ENCODE measurements at places on chromosomes 2 and 18. TPM values are rescaled to one million over a fixed set of nuclear protein-coding genes. Genes with fewer than 3 reads are reported as not detected.

DNA sequence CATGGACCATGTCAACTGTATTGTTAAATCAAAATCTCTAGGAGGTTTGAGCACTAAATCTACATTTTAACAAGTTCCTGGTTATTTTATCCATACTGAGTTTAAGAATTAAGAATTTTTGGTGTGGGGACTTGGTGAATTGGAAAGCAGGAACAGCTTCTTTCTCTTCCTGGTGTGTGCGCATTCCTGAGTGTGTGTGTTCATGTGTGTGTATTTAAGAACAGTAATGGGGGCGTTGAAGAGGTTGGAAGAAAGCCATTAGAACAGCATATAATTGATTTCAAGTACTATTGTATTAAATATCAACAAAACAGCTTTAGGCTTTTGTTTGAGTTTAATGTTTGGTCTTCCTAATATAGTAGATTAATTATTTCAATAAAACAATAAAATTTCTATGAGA is 801.3 kb upstream of the ID2 start:
- H3K4me1 ChIP-seq = no peaks in the 10 kb centered on the region
- no peak for DNase-seq
- no peak overlapping the region for H3K27ac ChIP-seq
- no peaks in the 10 kb centered on the region for H3K36me3 ChIP-seq
- no peak overlapping the region for H3K4me3 ChIP-seq
- no peaks in the 10 kb centered on the region for H3K27me3 ChIP-seq

GRCh38 chr18:79624356-79625170 is 55.0 kb upstream of the CTDP1 start:
- no peak overlapping the region for H3K4me3 ChIP-seq
- no peaks in the 10 kb centered on the region for H3K36me3 ChIP-seq
- peaks cover 6% of the 10 kb centered on the region for H3K4me1 ChIP-seq
- no peak overlapping the region for H3K27ac ChIP-seq

CHPF gene
- total RNA-seq = 55.4 TPM

DNA sequence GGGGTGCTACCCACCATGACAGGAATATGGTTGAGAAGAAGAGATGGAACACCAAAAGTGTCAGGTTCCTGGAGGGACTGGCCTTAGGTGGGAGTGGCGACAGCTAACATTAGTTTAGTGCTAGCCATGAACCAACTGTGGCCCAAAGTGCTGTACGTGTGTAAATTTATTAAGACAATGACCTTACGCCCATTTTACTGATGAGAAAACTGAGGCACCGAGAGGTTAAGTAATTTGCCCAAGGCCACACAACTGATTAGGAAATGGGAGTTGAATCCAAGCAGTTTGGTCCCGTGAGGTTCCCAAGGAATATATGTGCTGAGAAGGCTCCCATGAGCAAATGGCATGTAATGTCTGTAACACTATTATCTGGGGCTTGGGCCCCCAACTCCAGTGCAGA is 109.5 kb upstream of the SLC1A4 start:
- H3K27ac ChIP-seq = no peak overlapping the region
- no peak overlapping the region for H3K4me3 ChIP-seq
- H3K27me3 ChIP-seq = no peaks in the 10 kb centered on the region
- DNase-seq = no peak
- no peaks in the 10 kb centered on the region for H3K36me3 ChIP-seq

DNA sequence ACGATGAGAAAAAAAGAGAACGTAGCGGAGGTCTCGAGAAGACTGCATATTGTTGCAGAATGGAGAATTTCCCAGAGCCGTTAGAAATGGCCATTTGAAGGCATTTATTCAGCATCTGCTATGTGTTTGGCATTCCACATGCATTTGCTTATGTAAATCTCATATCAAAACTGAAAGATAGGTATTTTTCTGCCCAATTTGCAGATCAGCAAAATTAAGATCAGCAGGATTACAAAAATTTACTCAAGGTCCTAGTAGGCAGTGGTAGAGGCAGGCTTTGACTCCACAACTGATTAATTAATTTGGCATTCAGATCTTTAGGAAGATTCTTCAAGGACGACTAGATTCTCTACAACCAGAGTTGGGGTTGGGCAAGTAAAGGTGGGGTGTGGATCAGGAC is 1.8 kb upstream of the E2F6 start:
- no peaks in the 10 kb centered on the region for H3K27me3 ChIP-seq
- peaks cover 35% of the 10 kb centered on the region for H3K4me1 ChIP-seq
- H3K4me3 ChIP-seq = no peak overlapping the region
- H3K36me3 ChIP-seq = no peaks in the 10 kb centered on the region
- H3K27ac ChIP-seq = no peak overlapping the region
- no peak for DNase-seq

PLCD4 gene
- total RNA-seq = 0.40 TPM

GREB1 gene
- total RNA-seq = 5.4 TPM

C2orf92 gene
- total RNA-seq = 31.7 TPM

LYPD6 gene
- 0.33 TPM for total RNA-seq

- H3K27ac ChIP-seq = no peak overlapping the region
- H3K4me1 ChIP-seq = peaks cover 3% of the 10 kb centered on the region
- H3K36me3 ChIP-seq = no peaks in the 10 kb centered on the region
- no peaks in the 10 kb centered on the region for H3K27me3 ChIP-seq
- no peak for DNase-seq
These were observed 891 bp upstream of the FTCDNL1 start for GRCh38 chr2:199851883-199852282.

DNA sequence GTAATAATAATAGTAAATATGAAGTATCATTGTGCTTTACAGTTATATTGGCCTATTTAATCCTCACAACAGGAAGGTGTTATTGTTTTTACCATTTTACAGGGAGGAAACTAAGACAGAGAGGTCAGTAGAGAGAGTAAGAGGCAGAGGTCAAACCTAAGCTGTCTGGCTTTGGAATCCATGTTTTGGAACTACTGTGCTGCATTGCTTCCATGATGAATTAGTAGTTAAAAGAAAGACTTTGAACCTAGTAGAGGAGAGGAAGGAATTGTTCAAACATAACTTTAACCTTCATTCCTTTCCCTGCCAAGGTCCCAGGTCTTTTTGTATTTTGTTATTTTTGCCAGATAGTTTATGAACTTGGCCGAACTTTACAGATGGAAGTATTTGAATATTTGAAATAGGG is 80.9 kb downstream of the PHLPP1 start:
- peaks cover under 1% of the 10 kb centered on the region for H3K4me1 ChIP-seq
- H3K27ac ChIP-seq = no peak overlapping the region
- H3K27me3 ChIP-seq = no peaks in the 10 kb centered on the region
- H3K4me3 ChIP-seq = no peak overlapping the region
- DNase-seq = no peak
- no peaks in the 10 kb centered on the region for H3K36me3 ChIP-seq

- H3K27ac ChIP-seq = no peak overlapping the region
- H3K4me1 ChIP-seq = peaks cover 17% of the 10 kb centered on the region
- peaks cover 7% of the 10 kb centered on the region for H3K27me3 ChIP-seq
- DNase-seq = peak; percentile 26
These were observed 665 bp upstream of the CACNB4 start for GRCh38 chr2:152099367-152100050.

- no peaks in the 10 kb centered on the region for H3K27me3 ChIP-seq
- no peak for DNase-seq
- H3K36me3 ChIP-seq = no peaks in the 10 kb centered on the region
- H3K27ac ChIP-seq = no peak overlapping the region
- H3K4me1 ChIP-seq = peaks cover 18% of the 10 kb centered on the region
These were observed 13.7 kb downstream of the PDCD1 start for GRCh38 chr2:241844831-241845578.

YES1 gene
- total RNA-seq = 42.5 TPM

NYAP2 gene
- 0.88 TPM for total RNA-seq

DNA sequence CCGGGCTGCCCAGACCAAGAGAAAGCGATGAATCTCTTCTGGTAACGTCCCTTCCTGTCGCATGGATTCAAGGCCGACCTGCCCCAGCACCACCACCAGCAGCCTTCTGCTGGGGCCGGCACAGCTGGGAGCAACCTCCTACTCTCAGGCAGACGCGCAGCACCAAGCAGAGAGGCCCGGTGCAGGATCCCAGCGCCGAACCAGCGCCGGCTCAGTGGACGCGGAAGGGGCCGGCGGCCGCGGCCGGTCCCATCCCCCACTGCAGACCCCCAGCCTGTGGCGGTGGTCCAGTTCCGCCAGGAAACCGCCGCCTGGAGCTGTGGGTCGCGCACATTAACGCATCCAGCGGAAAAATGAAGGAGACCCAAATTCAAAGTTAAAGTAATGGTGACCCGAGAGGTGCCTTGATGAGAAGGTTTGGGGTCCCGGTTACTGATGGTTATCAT is 525 bp upstream of the MAL start:
- peak; percentile 84 for DNase-seq
- H3K4me3 ChIP-seq = peak overlapping the region; percentile 49
- H3K36me3 ChIP-seq = no peaks in the 10 kb centered on the region
- peaks cover 3% of the 10 kb centered on the region for H3K4me1 ChIP-seq
- no peak overlapping the region for H3K27ac ChIP-seq
- peaks cover 32% of the 10 kb centered on the region for H3K27me3 ChIP-seq

ATP6V1C2 gene
- 0.81 TPM for total RNA-seq

RAMP1 gene
- total RNA-seq = 14.4 TPM

DNA sequence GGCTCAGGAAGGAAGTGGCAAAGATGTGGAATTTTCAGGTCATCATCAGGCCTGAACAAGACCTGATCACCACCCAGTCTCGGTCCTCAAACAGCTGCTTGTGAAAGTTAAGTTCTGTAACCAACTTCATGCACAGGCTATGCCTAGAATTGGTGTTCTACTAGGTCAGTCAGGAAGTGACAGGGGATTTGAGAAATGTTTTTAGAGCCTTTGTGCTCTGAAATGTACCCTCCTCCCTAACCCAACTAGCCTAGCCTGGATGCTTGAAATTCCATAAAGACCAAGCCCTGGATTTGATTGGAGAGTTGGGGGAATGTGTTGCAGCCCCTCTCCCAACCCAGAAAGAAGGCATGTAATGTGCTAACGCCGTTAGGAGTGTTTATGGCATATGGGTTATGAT is 63.3 kb downstream of the TGOLN2 start:
- no peak for DNase-seq
- H3K4me3 ChIP-seq = no peak overlapping the region
- no peaks in the 10 kb centered on the region for H3K36me3 ChIP-seq
- H3K4me1 ChIP-seq = peaks cover 28% of the 10 kb centered on the region

GRCh38 chr2:62705859-62706720 is 577 bp downstream of the EHBP1 start:
- peak overlapping the region; percentile 96 for H3K27ac ChIP-seq
- H3K4me1 ChIP-seq = peaks cover 23% of the 10 kb centered on the region
- H3K4me3 ChIP-seq = peak overlapping the region; percentile 97
- DNase-seq = peak; percentile 77
- H3K27me3 ChIP-seq = no peaks in the 10 kb centered on the region

GRCh38 chr2:6917761-6918421 is 679 bp downstream of the RNF144A start:
- peaks cover 9% of the 10 kb centered on the region for H3K4me1 ChIP-seq
- H3K27ac ChIP-seq = peak overlapping the region; percentile 77
- peak; percentile 89 for DNase-seq
- peak overlapping the region; percentile 86 for H3K4me3 ChIP-seq
- H3K27me3 ChIP-seq = no peaks in the 10 kb centered on the region
- H3K36me3 ChIP-seq = no peaks in the 10 kb centered on the region

PAX8 gene
- 1.9 TPM for total RNA-seq

DNA sequence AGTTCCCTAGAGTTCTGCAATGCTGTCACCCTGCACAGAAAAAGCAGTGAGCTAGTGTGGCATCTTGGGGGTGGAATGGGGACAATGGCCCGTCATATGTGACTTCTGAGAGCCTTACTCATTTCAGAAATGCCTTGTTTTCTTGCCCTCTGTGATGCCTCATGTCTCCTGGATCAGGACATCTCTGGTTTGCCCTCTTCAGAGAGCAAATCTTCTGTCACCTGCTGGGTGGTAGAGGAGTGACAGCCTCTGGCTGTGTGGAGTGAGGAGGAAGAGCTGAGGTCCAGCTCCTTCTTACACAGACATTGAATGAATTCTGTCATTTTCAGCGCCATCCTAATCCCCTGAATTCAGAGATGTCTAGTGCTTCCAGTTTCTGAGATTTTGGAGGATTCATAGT is 55.6 kb upstream of the PHLPP1 start:
- H3K27ac ChIP-seq = no peak overlapping the region
- no peaks in the 10 kb centered on the region for H3K27me3 ChIP-seq
- H3K4me1 ChIP-seq = no peaks in the 10 kb centered on the region
- no peak overlapping the region for H3K4me3 ChIP-seq

GRCh38 chr2:150621526-150622213 is 134.2 kb upstream of the RND3 start:
- H3K27me3 ChIP-seq = no peaks in the 10 kb centered on the region
- no peak for DNase-seq
- no peaks in the 10 kb centered on the region for H3K36me3 ChIP-seq
- H3K4me3 ChIP-seq = no peak overlapping the region

- peaks cover 42% of the 10 kb centered on the region for H3K36me3 ChIP-seq
- DNase-seq = no peak
- no peaks in the 10 kb centered on the region for H3K4me1 ChIP-seq
- no peaks in the 10 kb centered on the region for H3K27me3 ChIP-seq
These were observed 70.1 kb downstream of the PLEKHA3 start for GRCh38 chr2:178550352-178550751.

ANKRD53 gene
- total RNA-seq = 0.98 TPM

GRCh38 chr2:215371915-215372897 is 60.3 kb downstream of the ATIC start:
- H3K36me3 ChIP-seq = peaks cover 9% of the 10 kb centered on the region
- no peaks in the 10 kb centered on the region for H3K4me1 ChIP-seq
- H3K27me3 ChIP-seq = no peaks in the 10 kb centered on the region
- no peak for DNase-seq

- no peaks in the 10 kb centered on the region for H3K27me3 ChIP-seq
- H3K36me3 ChIP-seq = no peaks in the 10 kb centered on the region
- no peak overlapping the region for H3K4me3 ChIP-seq
- H3K27ac ChIP-seq = no peak overlapping the region
- peaks cover 5% of the 10 kb centered on the region for H3K4me1 ChIP-seq
- no peak for DNase-seq
These were observed 49.5 kb downstream of the IKZF2 start for GRCh38 chr2:213101692-213102460.

DNA sequence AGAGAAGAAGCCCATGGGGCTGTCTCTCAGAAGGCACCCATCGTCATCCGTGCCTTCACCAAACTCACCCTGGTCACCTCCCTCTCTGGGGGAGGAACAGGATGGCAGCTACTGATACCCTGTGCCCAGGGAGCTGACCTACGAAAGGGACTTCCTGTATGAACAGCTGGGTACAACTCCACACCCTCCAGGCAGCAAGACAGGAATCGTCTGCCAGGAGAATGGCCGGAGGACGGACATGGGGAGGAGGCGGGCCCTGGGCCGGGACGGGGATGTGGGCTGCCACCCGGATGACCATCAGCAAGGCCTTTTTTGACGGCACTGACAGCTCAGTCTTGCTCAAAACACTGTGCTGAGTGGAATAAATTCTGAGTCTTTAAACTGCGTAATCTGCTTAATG is 243.6 kb downstream of the HDAC4 start:
- no peaks in the 10 kb centered on the region for H3K4me1 ChIP-seq
- H3K27me3 ChIP-seq = no peaks in the 10 kb centered on the region
- H3K4me3 ChIP-seq = no peak overlapping the region
- DNase-seq = peak; percentile 24
- H3K36me3 ChIP-seq = peaks cover 67% of the 10 kb centered on the region

DNA sequence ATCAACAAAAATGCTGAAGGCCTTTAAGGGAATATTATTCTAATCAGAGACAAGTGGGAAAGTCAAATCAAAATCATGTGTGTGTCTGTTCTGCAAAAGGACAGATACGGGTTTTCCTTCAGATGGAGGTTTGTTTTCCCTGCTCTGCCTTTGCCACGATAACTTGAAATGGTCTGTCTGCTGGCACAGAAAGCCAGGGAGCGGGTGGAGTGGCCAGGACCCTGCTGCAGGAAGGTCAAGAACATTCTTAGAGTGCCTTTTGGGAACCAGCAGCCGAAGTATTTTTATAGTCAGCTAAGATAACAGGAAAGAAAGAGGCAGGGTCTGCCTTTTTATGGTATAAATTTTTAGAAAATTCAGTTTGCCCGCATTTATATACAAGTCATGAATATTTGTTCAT is 234.2 kb downstream of the LTBP1 start:
- no peak overlapping the region for H3K4me3 ChIP-seq
- H3K27ac ChIP-seq = no peak overlapping the region
- no peaks in the 10 kb centered on the region for H3K27me3 ChIP-seq
